Stimulated activated CD4-positive, alpha-beta T cell treated with anti-CD3 and anti-CD28 coated beads, Interleukin-4, amount 100 ng/mL, for 4 hours (primary cell): ENCODE measurements at places on chromosomes 7 and 10.

DNA sequence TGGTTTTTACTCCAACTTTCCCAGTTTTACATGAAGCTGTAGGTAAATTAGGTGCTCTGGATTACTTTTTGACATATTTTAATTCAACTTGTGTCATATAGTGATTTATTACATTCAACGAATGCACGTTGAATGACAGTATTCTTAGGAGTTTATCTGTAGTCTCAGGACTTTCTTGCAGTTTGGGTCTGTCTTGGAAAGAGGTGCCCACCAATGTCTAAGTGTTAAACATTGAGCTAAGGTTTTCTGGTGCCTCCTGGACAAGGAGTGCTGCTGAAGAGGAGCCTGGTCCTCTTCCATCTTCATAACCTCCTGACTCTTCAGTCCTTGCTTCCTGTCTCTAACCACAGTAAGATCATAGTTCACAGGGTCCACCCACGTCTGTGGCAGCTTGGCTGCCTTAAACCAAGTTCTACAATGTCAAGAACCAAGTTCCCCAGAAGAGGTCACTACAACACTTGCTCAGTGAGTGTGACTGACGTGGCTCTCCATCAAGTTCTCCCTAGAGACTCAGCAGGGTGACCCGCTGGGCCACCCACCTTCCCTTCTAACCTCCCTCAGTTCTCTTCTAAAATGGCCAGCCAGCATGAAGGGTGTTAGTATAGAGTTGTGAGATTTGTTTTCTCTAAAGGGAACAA, 6.1 kb downstream of the NPY start:
- DNase-seq: peak; percentile 13

DNA sequence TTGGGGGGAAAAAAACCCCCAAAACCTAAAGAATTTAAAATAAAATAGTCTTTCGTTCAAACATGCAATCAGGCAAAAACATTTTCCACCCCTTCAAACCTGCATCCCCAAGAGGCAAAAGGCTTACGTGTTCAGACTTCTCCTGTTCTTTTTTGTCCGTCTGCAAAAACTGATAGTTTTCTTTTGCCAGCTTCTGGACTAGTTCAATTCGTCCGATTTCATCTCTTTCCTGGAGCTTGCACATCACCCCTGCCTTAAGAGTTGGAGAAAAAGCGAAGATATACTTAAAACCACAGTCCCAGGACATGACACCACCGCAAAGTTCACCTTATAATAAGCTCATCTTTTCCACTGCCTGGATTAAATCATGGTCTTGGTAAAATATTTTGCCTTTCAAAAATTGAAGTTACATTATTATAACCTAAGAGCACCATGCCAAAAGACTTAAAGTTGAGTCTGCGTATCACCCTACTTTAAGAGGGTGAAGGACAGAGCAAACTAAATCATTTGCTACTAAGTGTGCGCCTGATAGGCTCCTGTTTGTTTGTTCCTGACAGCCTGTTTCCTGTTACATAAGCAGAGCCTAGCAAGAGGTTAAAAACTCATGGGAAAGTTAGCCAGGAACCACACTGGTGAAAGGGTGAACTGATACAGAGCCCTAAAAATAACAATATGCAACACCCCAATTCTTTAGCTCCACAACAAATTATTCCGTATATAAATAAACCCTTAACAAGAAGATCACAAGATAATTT, 137.0 kb downstream of the RAPGEF5 start:
- DNase-seq: no peak

DNA sequence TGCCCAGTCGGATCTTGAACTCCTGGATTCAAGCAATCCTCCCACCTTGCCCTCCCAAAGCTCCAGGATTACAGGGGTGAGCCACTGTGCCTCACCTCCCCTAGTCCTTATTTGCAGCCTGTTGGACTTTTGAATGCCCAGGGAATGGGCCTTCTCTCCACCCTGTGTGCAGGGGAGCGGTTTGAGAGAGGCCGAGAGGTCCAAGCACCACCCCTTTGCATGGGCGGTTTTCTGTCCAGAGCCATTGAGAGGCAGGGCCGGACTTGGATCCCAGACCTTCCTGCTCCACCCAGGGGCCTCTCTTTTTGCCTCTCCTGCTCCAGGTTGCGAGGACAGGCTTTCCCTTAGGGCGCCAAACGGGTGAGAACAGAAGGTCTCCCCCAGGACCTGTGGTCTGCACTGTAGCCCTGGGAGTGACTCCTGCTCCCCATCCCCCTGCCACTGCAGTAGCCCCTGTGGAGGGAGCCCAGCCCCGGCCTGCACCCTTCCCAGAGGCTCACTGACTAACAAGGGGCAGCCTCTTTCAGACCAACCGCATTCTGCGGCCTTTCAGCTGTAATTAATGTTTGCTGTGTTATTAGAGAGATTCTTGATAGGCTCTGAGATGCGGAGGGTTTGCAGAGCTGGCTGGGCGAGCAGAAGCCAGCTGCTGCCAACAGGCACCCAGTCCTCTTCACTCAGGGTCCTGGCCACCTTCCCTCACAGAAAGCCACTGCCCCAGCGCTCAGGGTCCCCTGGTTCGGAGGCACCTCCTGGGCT, 57.9 kb downstream of the ELFN1 start:
- no peak for DNase-seq

GRCh38 chr10:93208717-93209464, 135.2 kb downstream of the CYP26A1 start:
- no peak for DNase-seq

GRCh38 chr10:32388258-32389027, 41.5 kb upstream of the EPC1 start:
- peak; percentile 35 for DNase-seq

DNA sequence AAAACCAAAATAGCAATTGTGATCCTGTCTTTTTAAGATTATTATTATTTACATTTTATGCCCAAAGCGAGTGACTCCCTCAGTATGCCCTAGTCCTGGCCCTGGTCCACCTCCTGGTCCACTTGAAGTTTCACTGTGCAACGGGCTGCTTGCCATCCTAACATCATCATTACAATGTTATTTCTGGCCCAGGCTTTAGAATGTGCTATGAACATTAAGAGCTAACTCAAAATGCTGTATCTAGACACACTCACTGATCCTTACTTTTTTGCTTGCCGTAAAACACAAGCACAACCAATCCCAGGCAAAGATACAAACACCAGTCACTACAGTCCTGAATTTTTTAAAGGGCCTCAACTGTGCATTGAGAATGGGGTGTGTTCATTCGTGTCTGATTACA, 38.4 kb downstream of the RHOBTB1 start:
- no peak for DNase-seq

DNA sequence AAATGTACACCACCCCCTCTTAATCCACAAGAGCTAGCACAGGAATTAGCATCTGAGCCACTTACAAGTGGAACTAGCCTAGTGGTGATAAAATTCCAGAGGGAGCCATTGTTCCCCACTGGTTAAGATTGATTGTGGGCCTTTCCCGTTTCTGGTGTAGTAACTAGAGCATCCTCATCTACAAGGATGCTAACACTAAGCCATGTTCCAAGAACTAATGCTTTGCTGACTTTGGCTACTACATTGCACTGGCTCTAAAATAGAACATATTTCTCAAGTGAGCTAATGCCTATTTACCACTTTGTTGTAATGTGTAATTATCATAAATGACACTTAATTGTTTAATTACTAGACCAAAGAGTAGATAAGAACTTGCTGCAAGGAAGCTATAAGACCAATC, 143.7 kb downstream of the FZD1 start:
- no peak for DNase-seq

GRCh38 chr10:125407000-125407502, 246.7 kb upstream of the CTBP2 start:
- DNase-seq: no peak

- no peak for DNase-seq
Measured at GRCh38 chr10:1432161-1432560, 305.2 kb downstream of the ADARB2 start.

- DNase-seq: peak; percentile 27
Measured at GRCh38 chr7:134755422-134756022, 23.9 kb upstream of the CALD1 start.

GRCh38 chr7:4025694-4026615, 656.1 kb upstream of the FOXK1 start:
- no peak for DNase-seq

- peak; percentile 34 for DNase-seq
Measured at GRCh38 chr10:42866115-42866995, 83.8 kb downstream of the BMS1 start.

DNA sequence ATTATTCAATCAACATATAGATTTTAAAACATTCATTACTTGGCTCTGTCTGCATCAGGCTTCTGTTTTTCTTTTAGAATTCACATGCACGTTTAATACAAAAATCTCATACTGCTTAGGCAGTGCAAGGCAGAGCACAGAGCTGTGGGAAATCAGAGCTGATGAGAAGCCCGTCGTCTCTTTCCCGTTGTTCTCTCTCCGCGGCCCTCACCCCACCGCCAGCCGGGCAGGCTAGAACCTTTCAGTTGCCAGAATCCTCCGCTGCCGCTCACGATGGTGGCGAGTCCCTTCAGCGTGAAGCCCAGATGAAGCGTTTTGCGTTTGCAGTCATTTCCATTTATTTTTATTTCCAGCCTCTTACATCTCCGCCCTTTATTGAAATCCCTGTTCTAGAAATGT, 648.2 kb downstream of the SDK1 start:
- no peak for DNase-seq
